ENCODE measurements at places on chromosomes 1 and 21. TPM values are rescaled to one million over a fixed set of nuclear protein-coding genes. Genes with fewer than 3 reads are reported as not detected.
A peak's percentile ranks its signal among the peaks of the same experiment; 100 is the strongest.

The DNAJC28 gene
- total RNA-seq = 4.5 TPM

The SPRR5 gene
- 17.8 TPM for total RNA-seq

- no peak for DNase-seq
Observed at GRCh38 chr1:69376408-69376807, 191.3 kb upstream of the LRRC7 start.

GRCh38 chr1:21896652-21897532, 40.2 kb downstream of the HSPG2 start:
- peak; percentile 90 for DNase-seq

- peak; percentile 84 for DNase-seq
Observed at GRCh38 chr1:83860490-83861221, 138.3 kb downstream of the TTLL7 start.

The BATF3 gene
- not detected for total RNA-seq

- no peak for DNase-seq
Observed at GRCh38 chr1:78375996-78376395, 114.8 kb upstream of the PTGFR start.

GRCh38 chr21:42535602-42536171, 22.0 kb downstream of the SLC37A1 start:
- DNase-seq = peak; percentile 61

All from suprapubic skin (tissue), 4 donors.